Activated naive CD8-positive, alpha-beta T cell treated with anti-CD3 and anti-CD28 coated beads, Interleukin-2, amount 50 U/mL, for 24 hours (primary cell): ENCODE measurements at places on chromosomes 16 and 17.

DNA sequence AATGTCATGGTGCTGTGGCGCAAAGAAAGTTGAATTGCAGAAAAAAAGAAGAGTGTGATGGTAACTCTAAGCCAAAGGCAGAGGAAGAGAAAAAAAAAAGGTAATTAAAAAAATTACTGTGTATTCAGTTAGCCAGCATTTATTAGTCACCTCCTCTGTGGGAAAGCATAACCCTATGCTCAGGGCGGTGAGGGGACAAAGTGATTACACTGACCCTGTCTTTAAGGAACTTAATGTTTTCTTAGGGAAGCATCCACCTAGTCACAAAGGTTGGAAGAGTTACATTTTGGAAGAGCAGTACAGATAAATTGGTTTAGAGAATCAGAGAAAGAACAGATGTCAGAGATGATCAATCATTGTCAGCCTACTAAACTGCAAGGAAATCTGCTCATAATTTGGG is 410.3 kb downstream of the CDH11 start:
- no peaks in the 10 kb centered on the region for H3K27me3 ChIP-seq
- no peaks in the 10 kb centered on the region for H3K4me1 ChIP-seq
- no peaks in the 10 kb centered on the region for H3K36me3 ChIP-seq

DNA sequence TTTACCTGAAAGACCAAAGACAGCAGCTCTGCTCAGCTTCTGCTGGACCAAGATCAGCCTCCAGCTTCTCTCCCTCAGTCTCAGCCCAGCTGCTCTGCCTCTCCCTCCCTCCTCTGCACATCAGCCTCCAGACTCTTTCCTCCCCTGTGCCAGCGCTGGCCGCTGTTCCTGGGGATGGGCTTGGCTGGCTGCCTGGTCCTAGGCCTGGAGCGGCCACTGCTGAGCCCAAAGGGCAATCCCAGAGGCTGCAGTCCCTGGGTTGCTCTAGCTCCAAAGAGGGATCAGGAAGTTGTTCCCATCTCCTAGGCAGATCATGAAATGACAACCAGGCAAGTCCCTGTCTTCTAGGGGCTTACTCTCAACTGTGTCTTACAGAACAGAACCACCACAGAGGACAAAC is 31.3 kb downstream of the DCUN1D3 start:
- H3K27ac ChIP-seq, result no peak overlapping the region
- no peak for DNase-seq
- H3K36me3 ChIP-seq, result peaks cover 6% of the 10 kb centered on the region
- H3K4me1 ChIP-seq, result peaks cover 50% of the 10 kb centered on the region
- H3K4me3 ChIP-seq, result no peak overlapping the region

DNA sequence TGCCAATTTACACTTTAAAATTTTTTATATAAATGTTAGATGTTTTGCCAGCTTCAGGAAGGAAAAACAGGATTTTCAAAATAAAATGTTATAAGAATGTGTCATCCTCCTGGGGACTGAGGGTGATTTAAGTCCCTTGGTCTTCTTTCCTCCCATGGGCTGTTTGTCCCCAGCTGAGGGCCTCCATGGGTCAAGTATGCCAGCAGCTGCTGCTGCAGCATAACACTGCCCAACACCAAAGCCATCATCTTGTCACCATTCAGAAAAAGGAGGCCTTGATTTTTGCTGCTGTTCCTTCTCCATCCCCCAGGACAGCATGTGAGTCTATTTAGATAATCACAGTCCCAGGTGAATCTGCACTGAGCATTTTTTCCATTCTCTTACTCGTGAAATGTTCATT is 188.5 kb downstream of the LGALS9B start:
- no peaks in the 10 kb centered on the region for H3K36me3 ChIP-seq
- no peak overlapping the region for H3K4me3 ChIP-seq
- peaks cover 65% of the 10 kb centered on the region for H3K4me1 ChIP-seq

- no peaks in the 10 kb centered on the region for H3K36me3 ChIP-seq
- peak overlapping the region; percentile 8 for H3K4me3 ChIP-seq
- H3K4me1 ChIP-seq, result peaks cover 18% of the 10 kb centered on the region
- no peak overlapping the region for H3K27ac ChIP-seq
- H3K27me3 ChIP-seq, result peaks cover 43% of the 10 kb centered on the region
- DNase-seq, result peak; percentile 40
These were observed 30.1 kb upstream of the BAHCC1 start for GRCh38 chr17:81365148-81365600.

DNA sequence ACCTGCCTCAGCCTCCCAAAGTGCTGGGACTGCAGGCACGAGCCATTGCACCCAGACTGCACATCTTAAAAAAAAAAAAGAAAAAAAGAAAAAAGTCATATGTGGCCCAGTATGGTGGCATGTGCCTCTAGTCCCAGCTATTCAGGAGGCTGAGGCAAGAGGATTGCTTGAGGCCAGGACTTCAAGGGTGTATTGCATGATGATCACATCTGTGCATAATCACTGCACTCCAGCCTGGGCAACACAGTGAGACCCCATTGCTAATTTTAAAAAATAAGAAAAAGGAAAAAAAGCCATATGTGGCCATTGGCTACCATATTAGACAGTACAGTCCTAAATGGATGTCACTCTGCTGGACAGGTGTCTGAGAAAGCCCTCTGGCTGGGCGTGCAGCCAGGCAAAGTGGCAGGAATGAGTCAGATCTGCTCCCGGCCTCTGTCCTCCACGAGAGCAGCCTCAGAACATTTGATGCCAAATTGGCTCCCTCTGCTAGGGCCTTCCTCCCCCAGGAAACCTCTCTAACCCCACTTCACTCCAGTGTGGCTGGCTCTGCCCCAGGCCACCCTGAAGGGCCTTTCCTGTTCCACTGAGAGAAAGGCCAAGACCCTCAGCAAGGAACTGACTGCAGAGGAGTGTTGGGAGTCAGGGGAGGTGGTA is 14.7 kb downstream of the CA7 start:
- no peak overlapping the region for H3K27ac ChIP-seq
- no peaks in the 10 kb centered on the region for H3K4me1 ChIP-seq
- H3K27me3 ChIP-seq, result no peaks in the 10 kb centered on the region
- H3K4me3 ChIP-seq, result no peak overlapping the region
- no peaks in the 10 kb centered on the region for H3K36me3 ChIP-seq

DNA sequence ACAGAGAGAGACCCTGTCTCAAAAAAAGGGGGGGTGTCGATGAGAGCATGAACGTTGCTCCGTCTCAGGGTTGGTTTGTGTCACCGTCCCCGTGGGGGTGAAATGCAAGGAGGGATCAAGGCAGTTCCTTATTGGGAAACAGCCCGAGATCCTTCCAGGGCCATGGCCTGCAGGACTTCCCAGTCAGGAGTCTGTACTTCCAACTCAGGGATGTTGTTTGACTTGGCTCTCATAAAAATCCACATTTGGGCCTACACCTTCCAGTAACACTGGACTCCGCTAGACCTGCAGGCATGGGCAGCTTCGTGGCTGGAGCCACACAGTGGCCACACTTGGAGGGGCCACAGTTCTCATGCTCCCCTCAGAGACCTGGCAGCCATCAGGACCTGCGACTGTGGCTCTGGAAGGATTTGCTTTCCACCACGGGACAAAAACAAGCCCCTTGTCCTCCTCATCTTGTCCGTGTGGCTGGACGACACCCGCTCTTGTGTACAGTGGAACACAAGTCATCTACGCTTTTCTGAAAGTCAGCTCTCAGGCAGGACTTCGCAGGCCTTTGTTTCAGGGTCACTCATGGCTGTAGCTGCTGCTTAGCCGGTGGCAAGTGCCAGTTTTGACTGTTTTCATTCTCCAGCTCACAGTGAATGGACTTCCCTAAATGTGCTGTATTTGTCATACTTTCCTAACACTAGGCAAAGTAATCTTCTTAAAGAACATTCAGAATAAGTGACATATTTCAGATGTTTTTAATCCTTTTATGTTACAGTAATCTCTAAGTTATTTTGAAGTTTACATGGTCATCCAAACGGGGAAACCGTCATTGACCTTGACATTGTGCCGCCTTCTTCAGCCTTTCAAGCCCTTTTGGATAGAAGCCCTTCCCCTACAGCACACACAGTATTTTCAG is 24.2 kb upstream of the IL17C start:
- no peak for DNase-seq
- H3K4me3 ChIP-seq, result no peak overlapping the region
- no peaks in the 10 kb centered on the region for H3K27me3 ChIP-seq
- H3K4me1 ChIP-seq, result peaks cover 7% of the 10 kb centered on the region

DNA sequence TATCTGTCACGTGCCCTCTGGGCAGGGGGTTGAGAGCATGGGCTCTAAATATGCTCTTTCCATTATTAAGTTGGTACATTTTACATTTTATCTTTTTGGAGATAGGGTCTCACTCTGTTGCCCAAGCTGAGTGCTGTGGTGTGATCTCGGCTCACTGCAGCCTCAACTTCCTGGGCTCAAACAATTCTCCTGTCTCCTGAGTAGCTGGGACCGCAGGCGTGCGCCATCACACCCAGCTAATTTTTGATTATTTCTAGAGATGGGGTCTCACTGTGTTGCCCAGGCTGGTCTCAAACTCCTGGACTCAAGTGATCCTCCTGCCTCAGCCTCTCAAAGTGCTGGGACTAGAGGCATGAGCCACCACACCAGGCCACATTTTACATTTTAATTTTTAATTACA is 43.9 kb upstream of the KDM6B start:
- no peak for DNase-seq
- no peaks in the 10 kb centered on the region for H3K4me1 ChIP-seq
- H3K4me3 ChIP-seq, result no peak overlapping the region
- H3K36me3 ChIP-seq, result no peaks in the 10 kb centered on the region
- no peak overlapping the region for H3K27ac ChIP-seq

DNA sequence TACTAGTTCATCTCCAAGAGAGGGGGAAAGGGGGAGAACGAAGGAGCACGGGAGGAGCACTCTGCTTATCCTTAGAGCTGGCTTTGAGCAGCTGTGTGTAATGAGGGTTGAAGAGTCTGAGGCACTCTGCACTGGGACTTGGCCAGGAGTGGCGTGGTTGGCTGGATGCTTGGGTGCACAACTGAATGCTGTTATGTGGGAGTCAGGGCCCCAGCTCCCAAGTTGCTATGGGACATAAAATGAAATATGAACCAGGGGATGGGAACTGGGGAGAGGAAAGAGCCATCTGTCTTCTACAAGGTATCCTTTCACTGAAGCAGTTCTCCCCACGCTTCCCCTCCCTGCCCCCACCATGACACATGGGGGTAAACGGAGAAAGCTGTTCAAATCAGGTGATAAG is 105.9 kb upstream of the ANKFN1 start:
- DNase-seq, result no peak
- H3K4me1 ChIP-seq, result no peaks in the 10 kb centered on the region
- H3K36me3 ChIP-seq, result no peaks in the 10 kb centered on the region
- H3K4me3 ChIP-seq, result no peak overlapping the region

DNA sequence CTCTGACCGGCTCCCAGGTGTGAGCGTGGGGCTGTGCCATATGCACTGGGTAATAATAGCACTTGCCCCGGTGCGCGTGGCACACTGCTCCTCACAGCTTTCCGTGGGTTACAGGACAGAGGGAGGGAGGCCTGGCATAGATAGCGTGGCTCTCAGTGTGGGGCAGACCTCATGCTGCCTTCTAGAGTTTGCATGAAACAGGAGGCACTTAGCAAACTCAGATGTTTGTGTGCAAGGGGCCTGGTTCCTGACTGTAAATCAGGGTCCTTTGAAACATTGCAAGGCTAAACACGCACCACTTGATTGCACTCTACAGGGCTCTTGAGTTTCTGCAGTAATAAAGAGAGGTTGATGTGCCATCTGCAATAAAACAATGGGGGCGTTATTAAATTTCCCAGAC is 101.7 kb downstream of the RPTOR start:
- no peak for DNase-seq
- peaks cover 57% of the 10 kb centered on the region for H3K36me3 ChIP-seq
- H3K27me3 ChIP-seq, result no peaks in the 10 kb centered on the region

- no peak overlapping the region for H3K4me3 ChIP-seq
- DNase-seq, result no peak
- no peaks in the 10 kb centered on the region for H3K27me3 ChIP-seq
- H3K36me3 ChIP-seq, result no peaks in the 10 kb centered on the region
These were observed 155.9 kb downstream of the C16orf78 start for GRCh38 chr16:49529411-49530045.

- no peak for DNase-seq
- no peak overlapping the region for H3K4me3 ChIP-seq
- peak overlapping the region; percentile 40 for H3K27ac ChIP-seq
- no peaks in the 10 kb centered on the region for H3K27me3 ChIP-seq
- no peaks in the 10 kb centered on the region for H3K36me3 ChIP-seq
These were observed 11.3 kb downstream of the ERAL1 start for GRCh38 chr17:28865946-28866752.

DNA sequence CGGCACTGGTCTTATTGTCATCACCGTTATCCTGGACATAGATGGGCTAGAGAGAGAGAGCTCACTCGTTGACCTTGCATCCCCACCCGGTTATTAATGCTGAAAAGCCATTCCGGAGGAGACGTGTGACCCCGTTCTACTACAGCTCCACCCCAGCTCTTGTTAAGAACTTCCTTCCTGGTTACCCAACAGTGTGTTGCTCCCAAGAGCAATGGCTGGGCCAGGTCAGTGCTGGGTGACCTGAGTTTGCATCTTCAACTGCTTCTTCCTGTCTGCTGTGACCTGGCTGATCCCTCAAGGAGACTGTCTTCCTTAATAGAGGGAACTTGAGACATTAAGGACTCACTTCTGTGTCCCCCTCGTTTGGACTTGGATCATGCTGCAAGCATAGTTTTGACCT is 96.1 kb upstream of the SDK2 start:
- peaks cover 2% of the 10 kb centered on the region for H3K4me1 ChIP-seq
- no peak overlapping the region for H3K4me3 ChIP-seq
- H3K27me3 ChIP-seq, result no peaks in the 10 kb centered on the region
- H3K36me3 ChIP-seq, result no peaks in the 10 kb centered on the region
- H3K27ac ChIP-seq, result no peak overlapping the region

GRCh38 chr17:47323382-47324223 is at the start of gene EFCAB13:
EFCAB13 (plus strand) TSS chr17:47323955; CDS start chr17:47328354, 4,399 bp downstream.
- peak within 1 kb of the TSS; percentile 87 for H3K27ac ChIP-seq
- peak; percentile 87 for DNase-seq
- peaks cover 23% of the 10 kb centered on the region for H3K4me1 ChIP-seq
- peaks cover 10% of the 10 kb centered on the region for H3K27me3 ChIP-seq
- peak within 1 kb of the TSS; percentile 88 for H3K4me3 ChIP-seq

DNA sequence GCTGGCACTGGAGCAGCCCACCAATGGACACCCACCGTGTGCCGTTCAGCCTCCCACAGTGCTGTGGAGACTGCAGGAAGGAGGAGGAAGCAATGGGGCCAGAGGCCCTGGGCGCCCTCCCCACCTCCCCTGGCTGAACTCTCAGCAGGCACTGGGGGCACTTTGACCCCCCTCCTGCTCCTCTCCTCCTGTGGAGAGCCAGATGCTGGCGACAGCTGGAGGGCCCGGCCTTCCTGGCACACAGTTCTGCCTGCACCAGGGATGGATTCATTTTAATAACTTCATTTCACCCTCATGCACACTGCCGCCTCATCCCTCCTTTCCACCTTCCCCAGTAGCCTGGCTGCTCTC is 6.0 kb downstream of the NXPH3 start:
- H3K27me3 ChIP-seq, result peaks cover 12% of the 10 kb centered on the region
- peaks cover 14% of the 10 kb centered on the region for H3K4me1 ChIP-seq
- no peak overlapping the region for H3K27ac ChIP-seq
- H3K36me3 ChIP-seq, result no peaks in the 10 kb centered on the region
- DNase-seq, result no peak
